ENCODE measurements at places on chromosomes 3 and 15.

DNA sequence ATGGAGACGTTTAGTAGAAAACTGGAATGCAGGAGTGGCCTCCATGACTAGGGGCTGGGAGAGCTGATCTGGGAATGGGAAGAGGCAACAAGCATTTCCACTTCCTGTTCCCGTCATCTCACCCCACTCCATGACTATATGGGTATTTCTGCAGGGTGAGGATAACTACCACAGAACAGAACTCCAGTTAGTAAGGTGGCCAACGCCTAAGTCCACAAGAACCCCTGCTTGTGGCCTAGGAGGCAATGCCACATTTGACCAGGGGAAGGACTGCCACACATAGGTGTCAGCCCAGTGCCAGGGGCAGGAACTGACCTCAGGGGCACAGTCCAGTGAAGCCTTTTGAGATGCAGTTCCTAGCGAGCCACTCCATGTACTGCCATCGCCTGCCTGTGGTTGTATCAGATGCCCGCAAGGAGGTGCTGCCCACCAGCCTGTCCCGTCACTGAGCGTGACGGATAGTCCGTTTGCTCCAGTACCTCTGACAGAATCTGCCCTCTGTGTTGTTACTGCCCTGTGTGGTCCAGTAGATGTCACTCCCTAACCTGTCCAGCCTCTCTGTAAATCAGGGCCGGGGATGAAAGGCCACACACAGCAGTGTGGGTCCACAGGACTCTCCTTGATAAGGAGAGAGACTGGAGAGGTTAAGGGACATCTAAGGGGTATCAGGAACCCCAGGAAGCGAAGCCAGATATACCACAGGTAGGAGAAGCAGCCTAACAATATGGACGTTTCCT lies 3.5 kb upstream of the MTFMT start:
- DNase-seq: no peak

GRCh38 chr3:47244531-47245100 lies 38.0 kb downstream of the KIF9 start:
- DNase-seq: no peak

DNA sequence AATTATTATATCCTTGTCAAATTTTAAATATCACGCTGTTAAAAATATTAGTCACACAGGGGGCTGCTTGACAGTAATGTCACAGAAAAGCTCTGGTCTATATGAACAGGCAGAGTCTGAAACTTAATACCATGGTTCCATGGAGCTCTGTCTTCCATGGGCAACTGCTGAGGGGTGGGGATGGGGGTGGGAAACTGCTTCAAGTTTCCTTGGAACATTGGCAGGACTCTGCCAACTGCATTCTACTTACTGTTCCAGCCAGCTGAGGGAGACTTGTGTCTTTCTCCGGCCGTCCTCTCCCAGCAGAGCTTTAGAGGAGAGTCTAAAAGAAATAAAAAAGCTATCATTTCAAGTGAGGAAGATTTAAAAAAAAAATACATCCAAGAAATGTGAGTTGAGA lies 348.7 kb downstream of the ZIC1 start:
- DNase-seq: no peak

- no peak for DNase-seq
Measured at GRCh38 chr15:36814708-36815107, 235.3 kb downstream of the CDIN1 start.

DNA sequence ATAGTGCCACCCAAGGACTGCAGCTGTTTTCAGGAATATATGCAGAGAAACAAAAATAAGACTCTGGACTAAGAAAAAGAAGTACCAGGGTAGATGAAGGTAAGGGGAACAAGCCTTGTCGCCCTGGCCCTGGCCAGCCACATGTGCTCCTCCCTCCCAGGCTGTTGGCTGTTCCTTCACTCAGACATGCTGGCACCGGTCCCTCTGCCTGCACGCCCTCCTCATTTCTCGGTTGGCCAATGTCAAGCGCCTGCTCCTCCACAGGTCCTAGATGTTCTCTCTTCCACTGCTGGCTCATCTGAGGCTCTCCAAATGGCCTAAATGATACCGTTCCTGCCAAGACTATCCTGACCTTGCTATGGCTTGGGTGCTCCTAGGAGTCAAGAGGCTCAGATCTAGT lies 288.4 kb upstream of the LYSMD4 start:
- DNase-seq: no peak

DNA sequence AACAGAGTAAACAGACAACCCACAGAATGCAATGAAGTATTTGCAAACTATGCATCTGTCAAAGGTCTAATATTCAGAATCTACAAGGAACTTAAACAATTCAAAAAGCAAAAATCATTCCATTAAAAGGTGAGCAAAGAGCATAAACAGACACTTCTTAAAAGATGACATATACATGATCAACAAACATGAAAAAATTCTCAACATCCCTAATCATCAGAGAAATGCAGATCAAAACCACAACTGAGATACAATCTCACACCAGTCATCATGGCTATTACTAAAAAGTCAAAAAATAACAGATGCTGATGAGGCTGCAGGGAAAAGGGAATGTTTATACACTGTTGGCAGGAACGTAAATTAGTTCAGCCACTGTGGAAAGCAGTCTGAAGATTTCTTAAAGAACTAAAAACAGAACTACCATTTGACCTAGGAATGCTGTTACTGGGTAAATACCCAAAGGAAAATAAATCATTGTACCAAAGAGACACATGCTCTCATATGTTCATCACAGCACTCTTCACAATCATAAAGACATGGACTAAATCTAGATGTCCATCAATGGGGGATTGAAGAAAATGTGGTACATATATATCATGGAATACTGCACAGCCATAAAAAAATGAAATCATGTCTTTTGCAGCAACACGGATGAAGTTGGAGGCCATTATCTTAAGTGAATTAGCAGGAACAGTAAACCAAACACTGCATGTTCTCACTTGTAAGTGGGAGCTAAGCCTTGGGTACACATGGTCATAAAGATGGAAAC lies 393.3 kb upstream of the CBLB start:
- DNase-seq: no peak

GRCh38 chr3:79604681-79605080 lies 163.1 kb downstream of the ROBO1 start:
- no peak for DNase-seq

DNA sequence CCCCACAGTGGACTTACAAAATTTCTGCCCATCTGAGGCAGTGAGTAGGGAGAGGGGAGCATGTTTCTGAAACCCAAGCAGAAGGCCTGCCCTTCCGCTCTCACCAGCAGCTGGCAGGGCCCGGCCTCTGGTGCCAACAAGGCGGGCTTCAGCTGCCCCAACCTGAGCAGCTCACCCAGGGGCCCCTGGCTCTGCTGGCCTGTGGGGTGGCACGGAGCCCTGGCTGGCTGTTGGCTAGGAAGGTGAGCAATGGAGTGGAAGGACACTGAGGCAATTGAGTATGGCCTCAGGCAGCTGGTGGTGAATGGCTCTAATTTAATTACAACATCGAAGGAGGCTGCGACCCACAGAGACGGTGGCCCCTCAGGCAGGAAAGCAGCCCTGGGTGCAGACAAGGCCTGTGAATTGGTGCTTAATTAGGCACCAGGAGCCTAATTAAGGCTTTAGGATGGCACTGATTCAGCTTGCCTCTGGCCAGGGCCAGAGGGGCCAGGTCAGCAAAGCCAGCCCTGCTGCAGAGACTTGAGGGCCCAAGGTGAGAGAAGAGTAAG lies 60.9 kb downstream of the ST8SIA2 start:
- DNase-seq: no peak

DNA sequence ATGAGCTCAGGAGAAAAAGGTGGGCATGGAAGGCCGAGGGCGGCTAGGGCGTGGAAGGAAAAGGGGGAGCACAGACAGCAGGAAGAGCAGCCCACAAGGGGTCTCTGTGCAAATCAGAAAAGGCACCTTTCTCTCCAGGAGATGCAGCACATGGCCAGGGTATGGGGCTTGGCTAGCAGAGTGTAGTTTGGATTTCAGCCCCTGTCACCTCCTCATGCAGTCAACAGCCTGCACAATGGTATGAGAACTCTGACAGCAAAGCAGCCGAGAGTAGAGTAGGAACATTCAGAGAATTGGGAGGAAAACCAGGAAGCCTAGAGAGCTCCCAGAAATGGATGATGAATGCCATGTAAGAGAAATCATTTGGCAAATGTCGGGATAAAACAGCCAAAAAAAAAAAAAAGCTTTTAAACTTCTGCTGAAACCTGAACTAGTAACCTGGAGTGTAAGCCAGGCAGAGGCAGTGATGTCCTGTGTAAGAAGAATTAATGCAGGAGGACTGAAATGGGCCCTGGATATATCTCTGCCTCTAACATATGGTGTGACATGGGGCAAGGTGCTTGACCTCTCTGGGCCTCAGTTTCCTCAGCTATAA lies 25.7 kb downstream of the FSTL1 start:
- DNase-seq: no peak

GRCh38 chr3:73656241-73656890 lies 31.6 kb upstream of the PDZRN3 start:
- DNase-seq: no peak

GRCh38 chr3:19711160-19711782 lies 222.7 kb downstream of the EFHB start:
- DNase-seq: no peak

DNA sequence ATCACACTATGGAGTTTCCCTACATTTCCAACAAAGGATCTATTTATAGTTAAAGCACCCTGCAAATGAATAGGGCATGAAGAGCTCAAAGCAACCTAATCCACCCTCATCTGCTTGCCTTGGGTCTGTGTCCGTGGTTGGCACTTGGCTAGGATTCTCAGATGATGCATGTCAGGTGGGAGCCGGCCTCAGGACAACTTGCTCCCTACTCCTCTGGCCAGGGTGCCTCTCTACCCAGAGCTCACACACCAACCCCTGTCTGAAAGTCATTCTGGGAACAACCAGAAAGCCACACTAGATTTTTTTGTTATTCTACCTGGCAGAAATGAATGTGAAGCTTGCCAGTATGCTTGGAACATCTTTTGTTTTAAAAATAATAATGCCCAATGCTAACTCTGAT lies 13.2 kb downstream of the ARHGEF3 start:
- DNase-seq: no peak

- DNase-seq: no peak
Measured at GRCh38 chr15:44666210-44667038, 3.0 kb upstream of the SPG11 start.
